ENCODE measurements at places on chromosomes 12 and 14. TPM values are rescaled to one million over a fixed set of nuclear protein-coding genes. Genes with fewer than 3 reads are reported as not detected.

The RNU4-1 gene
- total RNA-seq: not detected

The KCNJ8 gene
- 0.27 TPM for total RNA-seq

The NPFF gene
- not detected for total RNA-seq

The PLXNC1 gene
- total RNA-seq: 0.08 TPM

The NINJ2 gene
- total RNA-seq: 0.53 TPM

The AGAP2 gene
- 0.14 TPM for total RNA-seq

The SYNE3 gene
- 1.0 TPM for total RNA-seq

The NKX2-1 gene
- total RNA-seq: not detected

The NKX2-8 gene
- 3.3 TPM for total RNA-seq

The NANOG gene
- total RNA-seq: 0.05 TPM

The AICDA gene
- 0.13 TPM for total RNA-seq

The ARL6IP4 gene
- total RNA-seq: 215 TPM

The TCL1B gene
- not detected for total RNA-seq

The SUDS3 gene
- 13.2 TPM for total RNA-seq

The USP15 gene
- 27.6 TPM for total RNA-seq

Measured in A549 treated with dexamethasone at 1 μM for 4 hours (cell line).